ENCODE measurements at places on chromosomes 16 and 17. TPM values are rescaled to one million over a fixed set of nuclear protein-coding genes. Genes with fewer than 3 reads are reported as not detected.

The HOXB8 gene
- total RNA-seq = not detected

- DNase-seq = no peak
Observed at GRCh38 chr17:74276541-74277009, 2.5 kb downstream of the DNAI2 start.

The TRAPPC2L gene
- 81.8 TPM for total RNA-seq

- no peak for DNase-seq
Observed at GRCh38 chr17:70205401-70205800, 36.1 kb downstream of the KCNJ2 start.

The RHBDL3 gene
- 0.06 TPM for total RNA-seq

DNA sequence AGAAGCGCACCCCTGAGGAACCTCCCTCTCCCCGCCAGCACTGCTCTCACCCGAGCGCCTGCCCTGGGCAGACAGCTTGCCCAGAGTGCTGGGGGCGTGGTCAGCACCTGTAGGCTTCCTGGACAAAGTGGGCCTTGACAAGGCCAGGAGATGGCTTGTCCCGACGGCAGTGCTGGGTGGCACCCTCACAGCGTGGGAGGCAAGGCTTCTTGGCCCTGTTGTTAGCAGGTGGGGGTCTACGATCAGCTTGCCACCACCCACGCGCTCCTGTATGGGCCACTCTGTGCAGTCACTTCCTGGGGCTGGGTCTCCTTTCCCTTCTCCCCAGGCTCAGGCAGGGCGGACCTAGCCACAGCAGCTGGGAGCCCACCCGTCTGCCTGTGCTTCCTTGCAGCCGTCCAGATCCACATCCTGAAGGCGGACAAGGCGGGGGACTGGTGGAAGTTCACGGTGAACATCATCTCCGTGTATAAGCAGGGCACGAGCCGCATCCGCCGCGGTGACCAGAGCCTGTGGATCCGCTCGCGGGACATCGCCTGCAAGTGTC is 218.0 kb downstream of the NTN1 start:
- DNase-seq = peak; percentile 30

Data from activated naive CD8-positive, alpha-beta T cell treated with anti-CD3 and anti-CD28 coated beads for 36 hours (primary cell).